Left renal cortex interstitium (tissue), 4 donors: ENCODE measurements at places on chromosomes 2 and 18.

- DNase-seq: no peak
These were observed 612.4 kb downstream of the NYAP2 start for GRCh38 chr2:226011716-226012450.

GRCh38 chr2:2868085-2868484 lies 509.5 kb downstream of the EIPR1 start:
- no peak for DNase-seq

- no peak for DNase-seq
These were observed 24.2 kb upstream of the SERPINE2 start for GRCh38 chr2:224063298-224063648.

DNA sequence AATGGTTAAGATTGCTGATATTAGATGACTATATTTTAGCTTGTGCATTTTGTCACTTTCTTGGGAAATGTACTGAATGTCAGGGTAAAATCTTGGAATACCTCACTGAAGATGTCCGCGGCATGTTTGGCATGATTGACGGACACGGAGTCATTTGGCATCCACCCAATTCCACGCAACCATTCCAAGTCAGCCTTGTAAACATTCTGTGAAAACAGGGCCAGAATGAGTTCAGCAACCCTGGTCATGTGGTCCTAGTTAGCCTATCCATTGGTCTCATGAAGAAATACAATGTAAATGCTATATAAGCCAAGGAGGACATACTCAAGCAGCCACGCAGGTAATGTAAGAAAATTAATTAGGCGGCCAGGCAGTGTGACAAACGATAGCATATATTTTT lies 159.5 kb downstream of the RIF1 start:
- no peak for DNase-seq

DNA sequence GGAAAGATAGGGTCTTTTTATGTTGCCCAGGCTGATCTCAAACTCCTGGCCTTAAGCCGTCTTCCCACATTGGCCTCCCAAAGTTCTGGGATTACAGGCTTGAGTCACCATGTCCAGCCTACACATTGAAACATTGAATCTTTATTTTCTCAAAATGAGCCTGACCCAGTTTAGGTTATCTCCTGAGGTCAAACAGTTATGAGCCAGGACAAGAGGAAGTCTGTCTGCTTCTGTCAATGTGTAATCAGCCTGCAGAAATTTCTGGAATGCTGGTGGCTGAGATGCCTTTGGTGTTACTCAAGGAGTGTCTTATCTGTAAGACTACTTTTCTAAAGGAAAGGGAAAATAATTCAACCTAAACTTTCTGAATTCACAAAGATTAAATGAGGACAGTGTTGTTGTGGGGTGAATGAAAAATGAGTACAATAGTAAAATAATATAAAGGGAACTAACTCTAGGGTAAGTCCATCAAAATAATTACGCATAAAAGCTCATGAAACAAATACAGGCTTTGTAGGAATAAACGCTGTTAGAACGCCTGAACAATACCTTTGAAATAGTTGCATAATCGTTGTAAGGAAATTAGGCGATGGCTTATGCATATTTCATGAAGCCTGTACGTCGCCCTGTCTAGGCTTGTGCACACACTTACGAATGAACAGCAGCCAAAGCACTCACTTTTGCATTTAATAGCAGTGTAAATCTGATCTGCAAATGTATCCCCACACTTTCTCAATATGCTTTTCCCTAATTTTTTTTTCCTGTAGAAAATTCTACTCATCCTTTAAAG lies 260.8 kb downstream of the RDH14 start:
- DNase-seq: no peak

DNA sequence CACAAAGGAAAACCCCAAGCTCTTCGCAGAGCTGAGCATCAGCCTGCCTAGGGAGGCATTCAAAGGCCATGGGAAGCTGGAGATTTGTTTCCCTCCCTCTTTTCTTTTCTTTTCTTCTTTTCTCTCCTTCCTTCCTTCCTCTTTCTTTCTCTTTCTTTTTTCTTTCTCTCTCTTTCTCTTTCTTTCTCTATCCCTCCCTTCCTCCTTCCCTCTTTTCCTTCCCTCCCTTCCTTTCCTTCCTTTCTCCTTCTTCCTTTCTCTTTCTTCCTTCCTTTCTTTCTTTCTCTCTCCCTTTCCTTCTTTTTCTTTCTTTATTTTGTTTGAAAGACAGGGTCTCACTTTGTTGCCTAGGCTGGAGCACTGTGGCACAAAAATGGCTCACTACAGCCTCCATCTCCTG lies 168.4 kb upstream of the ARL4C start:
- DNase-seq: no peak

GRCh38 chr2:27762951-27763906 lies 8.3 kb upstream of the MRPL33 start:
- DNase-seq: no peak

DNA sequence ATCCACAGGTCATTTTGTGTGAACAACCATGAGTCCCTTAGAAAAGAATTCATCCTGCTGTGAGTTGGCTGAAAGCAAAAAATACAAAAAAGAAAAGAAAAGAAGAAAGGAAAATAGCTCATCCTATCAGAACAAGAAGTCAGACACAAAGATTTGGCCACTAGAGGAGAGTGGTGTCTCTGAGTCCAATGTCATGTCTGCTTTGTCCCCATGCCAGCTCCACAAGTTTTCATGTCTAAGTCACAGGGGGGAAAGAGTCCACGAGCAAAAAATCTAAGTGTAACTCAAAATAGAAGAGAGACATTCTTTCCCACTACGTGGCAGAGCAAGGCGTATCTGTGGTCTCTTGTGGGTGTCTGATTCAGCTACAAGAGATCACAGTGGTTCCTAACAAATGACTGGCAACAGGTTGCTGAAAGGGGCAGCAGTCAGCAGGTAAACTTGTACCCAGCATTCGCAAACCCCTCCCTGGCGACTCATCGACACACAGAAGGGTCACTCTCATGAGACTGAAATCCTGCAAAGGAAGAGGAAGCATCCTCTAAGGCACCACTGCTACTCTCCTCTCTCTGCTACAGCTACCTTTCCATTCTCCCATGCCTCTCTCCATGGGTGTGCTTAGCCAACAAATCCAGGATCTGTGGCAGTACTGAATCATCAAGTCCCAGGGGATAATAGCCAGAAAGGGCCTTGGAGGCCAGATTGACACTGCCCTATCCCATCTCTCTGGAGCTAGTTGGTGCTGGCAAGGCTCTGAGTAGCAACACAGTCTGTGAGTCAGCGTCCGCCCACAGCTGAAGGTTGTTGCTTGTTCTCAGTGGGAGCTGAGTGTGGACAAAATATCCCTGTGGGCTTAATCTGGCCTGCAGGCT lies 123.0 kb upstream of the SLC39A10 start:
- no peak for DNase-seq

GRCh38 chr18:23401400-23402347 lies 51.4 kb upstream of the RIOK3 start:
- DNase-seq: peak; percentile 23

- no peak for DNase-seq
These were observed 153.0 kb downstream of the GBX2 start for GRCh38 chr2:236015171-236015570.

DNA sequence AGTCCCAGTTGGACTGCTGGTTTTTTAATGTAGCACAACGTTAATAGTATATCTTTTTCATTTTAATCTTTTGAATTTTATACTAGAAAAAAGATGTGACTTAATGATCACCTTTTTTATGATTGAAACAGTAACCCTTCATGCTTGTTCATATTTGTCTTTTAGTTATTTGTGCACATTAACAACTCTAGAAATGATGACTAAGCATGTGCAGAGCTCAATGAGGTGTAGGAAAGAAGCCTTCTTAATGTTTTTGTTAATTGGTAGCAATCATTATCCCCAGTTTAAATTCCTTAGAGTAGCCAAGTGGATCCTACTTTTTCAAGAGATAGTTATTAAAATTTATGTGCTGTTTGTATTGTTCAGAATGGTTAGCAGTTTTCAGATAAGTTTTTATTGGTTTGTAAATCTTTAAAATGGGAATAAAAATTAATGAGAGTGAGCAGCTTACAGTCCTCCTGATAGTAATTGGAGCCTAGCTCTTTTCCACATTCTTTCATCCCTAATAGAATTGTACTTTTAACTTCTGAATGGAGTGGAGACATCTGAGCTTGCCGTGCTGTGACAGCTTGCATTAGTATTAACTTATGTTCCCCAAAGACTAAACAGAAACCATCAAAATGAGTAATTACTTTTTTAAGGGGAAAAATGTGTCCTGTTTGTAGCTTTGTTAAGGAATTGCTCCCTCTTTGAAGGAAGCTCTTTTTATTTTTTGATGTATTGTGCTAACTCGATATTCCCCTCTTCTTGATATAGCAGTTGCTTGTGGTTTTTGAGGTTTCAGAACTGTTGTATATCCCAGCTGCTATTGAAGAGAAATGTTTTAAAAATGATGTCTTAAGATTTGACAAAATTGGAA lies 17.3 kb downstream of the PIK3C3 start:
- DNase-seq: no peak

GRCh38 chr18:12309683-12310198 lies 1.7 kb downstream of the TUBB6 start:
- DNase-seq: no peak

- no peak for DNase-seq
These were observed 15.3 kb downstream of the PMS1 start for GRCh38 chr2:189799531-189799930.

- DNase-seq: no peak
These were observed 30.6 kb upstream of the GCC2 start for GRCh38 chr2:108418416-108418815.

- no peak for DNase-seq
These were observed 252.0 kb upstream of the SOX11 start for GRCh38 chr2:5440174-5440573.
